Stimulated activated CD8-positive, alpha-beta memory T cell treated with anti-CD3 and anti-CD28 coated beads, Interleukin-2, amount 100 ng/mL, for 1 hour (primary cell): ENCODE measurements at places on chromosomes 11 and 22.

- DNase-seq: no peak
Measured at GRCh38 chr11:131875611-131876010, 505.2 kb downstream of the NTM start.

DNA sequence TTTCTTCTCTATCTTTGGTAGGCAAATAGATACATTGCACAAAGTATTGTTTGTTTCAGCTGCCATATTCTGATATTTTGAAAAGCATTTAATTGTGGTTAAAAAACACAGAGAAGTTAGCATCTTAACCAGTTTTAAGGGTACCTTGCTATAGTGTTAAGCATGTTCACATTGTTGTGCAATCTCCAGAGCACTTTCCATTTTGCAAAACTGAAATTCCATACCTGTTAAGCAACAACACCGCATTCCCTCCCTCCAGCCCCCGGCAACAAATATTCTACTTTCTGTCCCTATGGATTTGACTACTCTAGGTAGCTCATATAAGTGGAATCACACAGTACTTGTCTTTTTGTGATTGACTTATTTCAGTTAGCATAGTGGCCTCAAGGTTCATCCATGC is 33.9 kb downstream of the CNTF start:
- DNase-seq: no peak

DNA sequence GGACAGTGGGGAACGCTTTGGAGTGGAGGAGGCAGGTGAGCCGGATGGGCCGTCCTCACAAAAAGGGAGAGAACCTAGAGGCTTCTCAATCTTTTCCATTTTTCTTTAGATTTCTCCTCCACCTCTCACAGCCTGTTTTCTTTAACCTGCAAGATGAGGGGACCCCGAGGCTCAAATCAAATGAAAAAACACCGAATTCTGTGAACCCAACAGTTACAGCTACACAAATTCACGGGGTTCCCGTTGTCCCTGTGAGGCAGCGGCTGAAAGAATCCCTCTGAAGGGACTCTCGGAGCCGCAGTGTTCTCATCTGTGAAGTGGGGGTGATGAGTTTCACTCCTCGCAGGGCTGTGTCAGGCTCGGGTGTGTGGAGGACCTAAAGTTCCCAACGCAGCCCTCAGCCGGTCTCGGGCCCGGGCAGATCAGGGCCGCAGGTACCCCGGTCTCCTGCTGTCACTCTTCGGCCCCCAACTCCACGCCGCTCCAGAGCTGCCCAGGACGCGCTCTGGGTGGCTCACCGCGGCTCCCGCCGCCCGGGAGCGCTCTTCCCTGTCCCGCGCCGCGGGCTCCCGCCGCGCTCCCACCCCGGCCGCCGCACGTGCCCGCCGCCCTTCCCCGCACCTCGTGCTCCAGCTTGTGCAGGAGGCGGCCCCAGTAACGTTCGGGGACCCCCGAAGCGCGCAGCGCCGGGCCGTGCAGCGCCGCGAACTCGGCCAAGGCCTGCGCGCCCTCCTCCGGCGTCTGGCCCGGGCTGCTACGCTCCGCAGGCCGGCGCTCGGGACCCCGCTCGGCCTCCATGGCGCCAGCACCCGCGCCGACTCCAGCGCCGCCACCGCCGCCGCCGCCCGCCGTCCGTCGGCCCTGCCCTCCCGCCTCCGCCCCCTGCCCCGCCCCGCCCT is at the start of gene TTLL12:
TTLL12 (minus strand) TSS at position 863 of the 899 bp plus-strand sequence; CDS start at position 798, 65 bp downstream.
- DNase-seq: peak; percentile 45

DNA sequence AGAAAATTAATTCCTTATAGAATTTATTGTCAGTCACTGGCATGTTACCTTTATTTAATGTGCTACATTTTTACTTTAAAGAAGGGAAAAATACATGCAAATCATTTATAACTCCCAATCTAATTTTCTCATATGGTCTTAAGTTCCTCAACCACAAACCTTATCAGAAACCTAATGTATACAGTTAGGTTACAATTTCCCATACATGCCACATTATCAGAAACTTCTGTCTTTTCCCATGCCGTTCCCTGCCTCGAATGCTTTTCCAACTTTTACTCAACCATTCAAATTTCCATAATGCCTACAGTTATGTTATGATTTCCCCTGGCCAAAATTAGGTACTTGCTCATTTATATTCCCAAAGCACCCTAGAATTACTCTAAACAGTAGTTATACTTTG is 13.5 kb downstream of the RSF1 start:
- no peak for DNase-seq

DNA sequence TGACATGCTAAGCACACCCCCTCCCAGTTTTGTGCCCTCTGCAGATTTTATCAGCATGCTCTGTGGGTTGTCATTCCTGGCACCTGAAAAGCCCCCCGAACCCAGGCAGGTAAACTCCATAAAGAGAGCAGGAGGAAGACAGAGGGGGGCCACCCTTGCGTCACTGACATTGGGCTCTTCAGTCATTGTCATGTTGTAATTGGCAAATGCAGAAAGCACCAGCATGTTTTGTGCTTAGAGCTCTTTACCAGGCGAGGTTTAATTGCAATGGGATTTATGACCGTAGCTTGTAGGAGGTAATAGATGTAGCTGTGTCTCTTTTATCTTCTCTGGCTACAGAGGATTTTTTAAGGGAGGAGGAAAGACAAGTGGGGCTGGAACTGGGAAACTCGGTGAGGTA is 201.7 kb downstream of the GRIK4 start:
- DNase-seq: no peak

DNA sequence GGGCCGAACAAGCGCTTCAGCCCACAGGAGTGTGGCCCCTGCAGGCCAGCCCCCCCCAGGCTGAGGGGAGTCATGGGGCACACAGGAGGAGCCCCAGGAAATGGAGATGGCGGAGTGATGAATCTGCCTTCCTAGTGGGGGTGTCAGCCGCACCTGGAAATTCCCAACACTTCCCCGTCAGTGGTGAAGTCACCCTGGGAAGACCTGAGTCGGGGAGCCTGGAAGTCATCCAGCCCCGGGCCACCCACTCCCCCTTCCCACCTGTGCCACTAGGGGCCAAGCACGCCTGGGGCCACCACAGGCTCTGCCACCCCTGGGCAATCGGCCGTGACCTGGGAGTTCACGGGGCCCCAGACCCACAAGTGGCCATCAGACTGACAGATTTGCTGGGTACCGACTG is 12.6 kb downstream of the WNT7B start:
- no peak for DNase-seq

DNA sequence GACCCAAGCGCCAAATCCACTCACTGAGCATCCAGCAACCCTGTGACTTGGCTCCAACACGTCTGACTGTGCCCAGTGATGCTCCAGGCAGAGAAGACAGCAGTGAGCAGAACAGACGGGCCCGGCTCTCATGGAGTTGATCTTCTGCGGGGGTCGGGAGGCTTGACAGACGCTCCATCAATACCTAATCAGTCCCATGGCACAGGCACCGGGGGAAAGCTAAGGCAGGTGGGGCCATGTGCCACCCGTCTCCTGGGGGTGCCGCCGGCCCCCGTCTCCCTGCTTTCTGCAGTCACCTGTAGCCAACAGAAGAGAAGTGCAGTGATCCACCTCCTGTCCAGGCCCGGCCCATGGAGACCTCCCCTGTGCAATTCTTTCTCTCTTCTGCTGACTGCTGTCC is 47.5 kb downstream of the LINC01488 start:
- DNase-seq: no peak
